ENCODE measurements at places on chromosomes 12 and 14.

- DNase-seq = no peak
These were observed 168.9 kb downstream of the VRK1 start for GRCh38 chr14:96965885-96966595.

DNA sequence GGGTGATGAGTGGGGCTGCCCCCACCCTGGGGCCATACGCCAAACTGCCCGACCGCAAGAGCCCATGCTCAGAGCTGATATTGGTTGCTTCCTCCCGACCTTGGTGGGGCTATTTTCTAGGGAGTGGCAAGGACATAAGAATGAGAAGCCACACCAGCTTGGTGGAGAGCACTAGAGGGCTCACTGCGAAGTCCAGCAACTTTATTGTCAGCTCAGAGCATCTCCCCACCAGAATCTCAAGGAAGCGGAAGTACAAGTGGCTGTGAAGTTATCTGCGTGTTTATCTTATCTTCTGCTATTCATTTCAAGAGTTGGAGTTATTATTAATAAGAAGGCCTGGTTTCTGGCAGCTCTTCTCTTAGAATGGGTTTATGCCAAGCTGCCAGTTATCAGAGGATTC lies 4.9 kb upstream of the PLXNC1 start:
- DNase-seq = no peak

DNA sequence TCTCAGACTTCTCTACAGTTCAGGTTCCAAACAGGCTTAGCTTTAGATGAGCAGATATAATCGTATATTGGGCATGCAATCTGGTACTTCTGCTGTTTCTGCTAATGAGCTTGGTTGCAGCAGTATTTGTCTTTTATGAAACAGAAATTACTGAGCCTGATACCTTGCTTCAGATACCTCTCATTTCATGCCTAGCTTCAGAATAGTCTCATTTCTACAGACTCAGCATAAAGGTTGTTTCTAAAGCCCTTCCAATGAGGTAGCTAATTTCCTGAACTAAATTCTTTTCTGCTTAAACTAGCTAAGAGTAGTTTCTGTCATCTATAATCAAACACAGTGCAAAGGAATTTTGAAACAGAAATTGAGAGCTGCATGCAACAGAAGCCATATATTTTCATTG lies 275.0 kb upstream of the KITLG start:
- no peak for DNase-seq

DNA sequence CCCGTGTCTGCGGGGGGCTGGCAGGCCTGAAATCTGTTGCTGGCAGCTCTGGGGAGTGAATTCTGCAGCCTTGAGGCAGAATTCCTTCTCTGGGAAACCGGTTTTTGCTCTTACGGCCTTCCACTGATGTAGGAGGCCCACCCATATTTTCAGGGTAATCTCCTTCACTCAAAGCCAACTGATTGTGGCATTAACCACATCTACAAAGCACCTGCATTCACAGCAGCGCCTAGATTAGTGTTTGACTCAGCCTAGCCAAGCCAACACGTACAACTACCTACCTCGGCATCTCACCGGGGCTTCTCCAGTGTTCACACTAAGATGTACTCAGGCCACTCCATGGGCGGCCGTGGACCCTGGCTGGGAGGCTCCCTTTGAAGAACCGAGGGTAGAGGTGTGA lies 15.8 kb downstream of the C12orf43 start:
- DNase-seq = no peak

DNA sequence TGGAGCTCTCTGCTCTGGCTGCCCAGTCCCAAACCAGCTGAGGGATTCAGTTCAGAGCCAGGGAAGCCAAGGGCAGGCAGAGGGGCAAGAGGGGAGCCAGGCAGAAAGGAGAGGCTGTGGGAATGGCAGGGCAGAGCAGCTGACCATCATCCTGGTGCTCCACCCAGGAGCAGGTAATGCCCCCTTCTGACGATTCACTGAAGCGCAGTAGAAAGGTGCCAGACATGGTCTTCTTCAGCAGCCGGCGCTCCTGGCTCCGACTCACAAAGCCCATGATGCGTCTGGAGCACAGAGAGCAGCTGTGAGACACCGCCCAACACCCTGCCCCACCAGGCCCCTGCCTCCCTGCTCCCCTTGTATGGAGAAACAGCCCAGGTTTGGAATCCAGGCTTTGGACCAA lies 8.0 kb downstream of the IL23A start:
- no peak for DNase-seq

DNA sequence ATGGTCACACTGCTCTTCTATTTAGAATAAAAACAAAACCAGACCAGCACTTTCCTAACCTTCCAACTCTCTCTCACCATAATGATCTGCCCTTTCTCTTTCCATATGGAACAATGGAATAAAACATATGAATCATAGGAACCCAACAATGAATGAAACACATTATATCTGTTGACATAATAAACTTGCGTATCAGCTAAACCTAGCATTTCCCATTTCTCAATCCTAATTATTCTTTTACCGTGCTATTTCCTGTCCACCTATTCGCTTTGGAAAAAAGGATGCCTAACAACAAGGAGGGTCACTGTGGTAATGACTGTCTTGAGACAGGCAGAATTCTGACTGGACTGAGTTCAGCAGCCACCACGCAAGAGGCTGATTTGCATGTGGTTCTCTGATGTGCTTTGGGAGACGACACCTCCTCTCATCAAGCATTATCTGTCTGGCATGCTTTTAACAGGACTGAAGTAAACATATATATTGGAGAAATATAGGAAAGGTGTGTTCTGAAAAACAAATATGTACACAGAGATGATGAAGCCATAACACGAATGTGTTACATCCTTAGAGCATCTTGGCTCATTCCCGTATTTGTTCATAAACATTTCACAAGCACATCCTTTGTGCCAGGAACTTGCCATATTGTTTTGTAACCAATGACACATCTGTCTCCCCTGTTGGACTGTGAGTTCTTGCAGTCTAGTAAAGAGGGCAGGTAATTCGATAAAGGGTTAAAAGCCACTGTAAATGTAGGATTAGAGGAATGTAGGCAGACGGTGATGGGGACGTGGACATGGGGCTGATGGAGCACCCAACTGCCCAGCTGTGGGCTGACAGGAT lies 87.7 kb downstream of the PTPRB start:
- no peak for DNase-seq

DNA sequence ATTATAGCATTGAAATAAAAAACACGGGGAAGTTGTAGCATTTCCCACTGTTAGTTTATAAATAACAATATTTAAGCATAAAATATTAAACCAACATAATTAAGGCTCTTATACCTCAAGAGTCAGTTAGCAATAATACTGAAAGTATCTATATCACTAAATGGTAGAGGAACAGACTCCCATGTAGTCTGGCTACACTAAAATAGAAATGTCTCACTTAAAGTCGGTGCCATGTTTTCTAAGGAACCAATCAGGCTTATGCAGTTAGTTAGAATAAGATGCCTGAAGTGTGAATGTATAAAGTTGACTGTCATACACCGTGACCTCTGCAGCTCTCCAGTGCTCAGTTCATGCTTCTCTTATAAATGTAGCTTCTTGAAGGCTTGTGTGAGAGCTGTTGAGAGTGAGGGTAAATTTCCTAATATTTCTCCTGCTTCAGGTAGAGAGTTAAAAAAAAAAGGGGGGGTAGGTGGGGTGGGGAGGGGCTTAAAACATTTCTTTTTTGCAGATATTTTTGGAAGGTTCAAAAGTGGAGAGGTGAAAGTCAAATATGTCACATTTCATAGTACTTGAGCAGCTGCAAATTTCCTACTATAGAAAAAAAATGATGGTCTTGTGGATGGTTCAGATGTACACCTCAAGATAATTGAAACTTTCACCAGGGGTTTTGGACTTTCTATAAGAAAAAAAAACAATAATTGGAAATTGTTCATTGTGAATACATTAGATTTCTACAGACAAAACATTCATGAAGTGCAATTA lies 64.5 kb downstream of the PTCSC3 start:
- no peak for DNase-seq

DNA sequence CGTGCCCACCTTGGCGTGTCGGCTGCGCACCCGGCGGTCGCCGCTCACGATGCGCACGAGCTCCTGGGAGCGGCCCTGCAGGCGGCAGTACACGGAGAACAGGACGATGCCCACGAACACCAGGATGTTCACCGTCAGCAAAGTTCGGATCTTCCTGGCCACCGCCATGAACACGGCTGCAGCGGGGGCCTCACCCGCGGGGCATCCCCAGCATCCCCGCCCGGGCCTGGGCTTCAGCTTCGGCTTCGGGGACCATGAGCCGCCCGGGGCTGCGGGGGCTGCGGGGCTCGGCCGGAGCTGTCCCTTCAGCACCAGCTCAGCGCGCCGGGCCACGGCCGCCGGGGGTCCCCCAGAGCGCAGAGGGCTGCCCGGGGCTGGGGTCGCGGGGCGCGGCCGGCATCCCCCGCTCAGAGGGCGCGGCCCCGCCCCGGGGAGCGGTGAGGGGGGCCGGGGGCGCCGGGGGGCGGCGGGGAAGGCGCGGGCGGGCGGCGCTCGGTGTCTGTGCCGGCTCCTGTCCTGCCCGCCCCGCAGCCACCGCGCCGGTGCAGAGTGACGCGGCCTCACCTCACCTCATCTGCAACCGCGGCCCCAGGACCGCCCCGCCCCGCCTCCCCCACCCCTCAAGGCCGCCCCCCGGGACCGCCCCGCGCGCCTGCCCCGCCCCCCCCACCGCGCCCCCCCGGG lies at the start of gene GALNT9:
GALNT9 (minus strand) TSS at position 554 of the 684 bp plus-strand sequence; CDS start at position 168, 386 bp downstream.
- DNase-seq = no peak

GRCh38 chr14:80536456-80536855 lies 325.2 kb upstream of the DIO2 start:
- DNase-seq = no peak

GRCh38 chr12:16154990-16155389 lies 122.5 kb downstream of the SLC15A5 start:
- no peak for DNase-seq

DNA sequence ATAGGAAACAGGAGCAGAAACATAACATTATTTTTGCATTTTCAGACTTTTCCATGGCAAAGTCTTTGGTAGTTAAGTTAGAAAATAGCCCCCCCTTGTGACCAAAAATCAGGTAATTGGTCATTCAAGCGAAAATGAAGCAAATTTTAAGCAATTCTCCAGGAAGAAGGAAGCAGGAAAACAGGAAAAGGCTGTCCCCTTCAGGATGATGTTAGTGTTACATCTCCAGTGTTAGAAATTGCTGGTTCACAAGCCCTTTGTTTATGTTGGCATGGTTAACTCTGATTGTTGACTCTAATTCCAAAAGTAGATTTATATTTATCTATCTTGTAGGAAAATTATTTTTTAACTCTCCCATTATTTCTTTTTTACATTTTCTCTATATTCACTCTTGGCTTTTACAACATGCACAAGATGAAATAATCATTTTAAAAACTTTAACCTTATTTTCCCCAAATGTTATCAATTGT lies 18.8 kb upstream of the GAS2L3 start:
- DNase-seq = no peak

DNA sequence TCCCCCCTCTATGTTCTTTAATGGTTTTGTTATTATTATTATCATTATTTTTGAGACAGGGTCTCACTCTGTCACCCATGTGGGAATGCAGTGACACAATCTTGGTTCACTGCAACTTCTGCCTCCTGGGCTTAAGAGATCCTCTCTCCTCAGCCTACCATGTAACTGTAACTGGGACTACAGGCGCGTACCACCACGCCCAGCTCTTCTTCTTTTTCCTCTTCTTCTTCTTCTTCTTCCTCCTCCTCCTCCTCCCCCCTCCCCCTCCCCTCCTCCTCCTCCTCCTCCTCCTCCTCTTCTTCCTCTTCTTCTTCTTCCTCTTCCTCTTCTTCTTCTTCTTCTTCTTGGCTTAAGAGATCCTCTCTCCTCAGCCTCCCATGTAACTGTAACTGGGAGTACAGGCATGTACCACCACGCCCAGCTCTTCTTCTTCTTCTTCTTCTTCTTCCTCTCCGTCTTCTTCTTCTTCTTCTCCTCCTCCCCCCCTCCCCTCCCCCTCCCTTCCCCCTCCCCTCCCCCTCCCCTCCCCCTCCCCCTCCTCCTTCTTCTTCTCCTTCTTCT lies 5.4 kb upstream of the KRT7 start:
- no peak for DNase-seq

GRCh38 chr12:3251067-3251466 lies 173.9 kb downstream of the TSPAN9 start:
- no peak for DNase-seq

GRCh38 chr12:91185421-91185820 lies 2.8 kb upstream of the DCN start:
- DNase-seq = no peak

GRCh38 chr14:58239244-58240195 lies 5.1 kb upstream of the PSMA3 start:
- DNase-seq = peak; percentile 72

DNA sequence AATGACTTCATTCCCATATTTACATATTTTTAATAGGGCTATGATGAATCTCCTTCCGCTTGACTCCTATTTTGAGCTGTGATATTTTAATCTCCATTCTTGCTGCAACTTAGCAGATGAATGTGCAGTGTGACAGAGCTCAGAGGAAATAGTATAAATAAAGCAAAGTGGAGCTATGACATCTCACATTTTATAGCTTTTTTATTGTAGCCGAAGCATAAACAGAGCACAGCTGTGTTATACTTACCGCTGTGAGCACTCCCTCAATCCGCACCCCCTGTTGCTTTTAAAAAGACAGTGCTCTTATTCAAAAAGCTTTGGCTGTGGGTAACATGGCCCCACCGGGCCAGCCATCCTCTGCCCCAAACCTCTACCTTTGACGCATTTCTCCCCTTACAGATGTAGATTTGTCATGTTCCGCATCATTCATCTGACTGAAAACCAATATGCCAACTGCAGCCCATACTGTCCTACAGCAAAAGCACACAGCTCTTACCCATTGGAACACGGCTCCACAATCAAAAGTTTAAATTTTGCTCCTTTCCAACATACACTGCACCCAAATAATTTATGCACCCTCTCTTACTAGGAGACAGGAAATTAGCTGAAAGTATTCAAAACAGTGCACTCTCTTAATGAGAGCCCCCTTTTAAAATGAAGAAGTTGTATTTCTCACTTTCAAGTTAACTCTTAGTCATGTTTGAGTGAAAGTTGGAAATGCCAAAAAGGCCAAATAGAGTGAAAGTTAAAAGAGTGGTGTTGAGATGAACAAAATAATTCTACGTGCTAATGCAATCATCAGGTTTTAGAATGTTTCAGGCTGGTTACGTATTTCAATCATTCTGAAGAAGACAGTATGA lies 429.3 kb upstream of the SOX5 start:
- DNase-seq = no peak

GRCh38 chr14:72094844-72095582 lies 162.8 kb downstream of the RGS6 start:
- DNase-seq = no peak

- no peak for DNase-seq
These were observed 310.4 kb downstream of the KCNH5 start for GRCh38 chr14:62734831-62735230.

DNA sequence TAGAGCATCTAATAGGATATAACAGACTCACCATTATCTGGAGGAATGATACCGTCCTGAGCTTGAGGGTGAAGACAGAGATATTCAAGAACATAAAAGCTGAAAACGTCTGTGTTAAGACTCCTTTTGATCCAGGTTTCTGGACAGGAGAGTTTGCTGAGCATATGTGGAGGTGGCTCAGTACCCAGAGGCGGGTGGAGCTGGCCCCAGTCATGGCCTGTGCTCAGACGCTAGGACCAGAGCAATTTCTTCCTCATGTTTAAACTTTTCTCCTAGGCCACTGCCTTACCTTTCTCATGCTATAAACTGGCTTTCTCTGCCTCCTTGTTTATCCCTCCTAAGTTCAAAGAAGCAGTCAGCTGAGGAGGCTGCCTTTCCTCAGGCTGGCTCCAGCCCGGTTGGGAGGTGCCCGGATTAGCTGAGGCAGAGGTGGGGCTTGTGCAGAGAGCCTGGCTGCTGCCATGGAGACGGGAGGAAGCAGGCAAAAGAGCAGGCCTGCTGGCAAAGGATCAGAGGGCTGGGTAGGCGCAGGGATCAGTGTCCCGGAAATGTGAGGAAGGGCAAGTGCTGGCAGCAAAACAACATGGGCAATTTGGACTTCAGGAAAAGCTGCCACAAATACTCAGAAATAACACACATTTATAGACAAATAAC lies 13.7 kb downstream of the COA8 start:
- DNase-seq = no peak

Data from stimulated activated CD8-positive, alpha-beta memory T cell treated with anti-CD3 and anti-CD28 coated beads, Interleukin-7, amount 100 ng/mL, for 1 hour (primary cell).